Pons (tissue), 1 donor: ENCODE measurements at places on chromosomes 13 and 19.
A peak's percentile ranks its signal among the peaks of the same experiment; 100 is the strongest.

DNA sequence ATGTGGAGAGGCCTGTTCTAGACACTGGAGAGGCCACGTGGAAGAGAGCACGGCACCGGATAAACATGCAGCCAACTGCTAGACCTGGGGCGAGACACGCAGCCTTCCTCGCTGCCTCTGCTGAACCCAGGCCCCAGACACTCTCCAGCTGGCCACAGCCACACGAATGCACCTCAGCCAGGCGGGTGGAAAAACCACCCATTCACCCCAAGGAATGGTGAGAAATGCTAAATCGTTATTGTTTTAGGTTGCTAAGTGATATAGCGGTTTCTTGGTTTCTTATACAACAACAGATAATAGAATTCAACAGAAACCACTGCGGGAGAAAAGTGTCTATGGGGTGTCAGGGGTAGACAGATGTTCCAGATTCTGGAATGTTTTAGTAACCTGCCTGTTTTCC is 52.5 kb downstream of the STK24 start:
- DNase-seq, result no peak

DNA sequence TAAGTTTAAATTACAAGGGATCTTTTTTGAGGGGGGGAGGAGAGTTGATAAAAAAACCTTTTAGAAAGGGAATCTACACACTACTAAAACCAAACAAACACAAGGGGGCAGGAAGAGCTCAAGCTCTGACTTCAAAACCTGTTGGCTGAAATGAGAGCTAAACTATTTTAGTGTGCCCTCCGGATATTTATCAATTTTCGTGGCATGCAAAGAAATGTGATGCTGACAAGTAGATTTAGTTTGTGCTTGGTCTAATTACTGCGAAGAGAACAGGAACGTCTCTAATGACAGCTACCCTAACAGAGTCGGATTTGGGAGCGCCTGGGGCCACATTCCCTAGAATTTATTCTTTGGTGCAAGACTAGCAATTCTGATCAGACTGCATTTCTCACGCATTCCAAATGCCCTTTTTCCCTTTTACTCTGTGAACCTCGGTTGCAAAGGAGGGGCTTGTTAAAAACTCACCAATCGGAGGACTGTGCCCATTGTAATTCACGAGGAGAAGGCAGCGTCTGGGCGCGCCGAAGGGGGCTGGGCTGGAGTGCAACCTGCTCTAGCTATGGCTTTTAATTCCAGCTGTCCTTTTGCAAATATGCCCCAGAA is 802 bp upstream of the FREM2 start:
- peak; percentile 83 for DNase-seq

DNA sequence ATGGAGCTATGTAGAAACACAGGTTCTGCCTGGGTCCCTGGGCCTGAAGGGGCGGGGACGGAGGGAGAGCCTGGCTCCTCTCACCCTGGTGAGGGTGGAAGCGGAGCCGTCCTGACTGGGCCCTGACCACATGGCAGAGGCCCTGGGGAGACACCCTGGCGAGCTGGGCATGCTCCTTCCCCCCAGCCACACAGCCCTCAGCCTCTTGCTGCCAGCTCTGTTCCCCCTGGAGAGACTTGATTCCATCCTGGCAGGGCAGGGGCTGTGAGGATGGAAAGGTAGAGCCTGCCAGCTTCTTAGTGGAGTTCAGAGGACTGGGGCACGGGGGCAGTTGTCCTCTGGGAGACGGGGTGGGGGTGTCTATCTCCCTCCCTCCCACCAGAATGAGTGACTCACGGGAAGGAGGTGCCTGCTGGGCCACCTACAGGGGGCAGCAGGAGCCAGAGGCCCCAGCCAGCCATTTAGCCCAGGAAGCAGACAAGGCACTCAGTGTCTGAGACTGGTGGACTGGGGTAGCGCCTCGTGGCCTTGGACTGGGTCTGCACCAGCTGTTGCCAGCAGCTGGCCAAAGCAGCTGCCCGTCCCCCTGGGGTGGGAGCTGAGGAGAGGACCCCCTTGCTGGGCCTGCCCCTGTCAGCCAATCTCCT is 22.8 kb upstream of the RNF17 start:
- no peak for DNase-seq

DNA sequence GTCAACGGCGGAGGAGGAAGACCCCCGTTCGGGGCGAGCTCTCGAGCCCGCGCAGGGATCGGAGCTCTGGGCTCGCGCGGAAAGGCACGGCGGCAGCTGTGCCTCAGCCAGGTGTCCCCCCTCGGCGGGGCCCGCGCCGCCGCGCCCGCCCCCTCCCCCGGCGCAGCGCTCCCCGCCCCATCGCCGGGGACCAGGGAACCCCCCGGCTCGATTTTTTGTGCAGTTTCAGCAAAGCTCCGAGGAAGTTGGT is 110.0 kb downstream of the KCNRG start:
- no peak for DNase-seq

DNA sequence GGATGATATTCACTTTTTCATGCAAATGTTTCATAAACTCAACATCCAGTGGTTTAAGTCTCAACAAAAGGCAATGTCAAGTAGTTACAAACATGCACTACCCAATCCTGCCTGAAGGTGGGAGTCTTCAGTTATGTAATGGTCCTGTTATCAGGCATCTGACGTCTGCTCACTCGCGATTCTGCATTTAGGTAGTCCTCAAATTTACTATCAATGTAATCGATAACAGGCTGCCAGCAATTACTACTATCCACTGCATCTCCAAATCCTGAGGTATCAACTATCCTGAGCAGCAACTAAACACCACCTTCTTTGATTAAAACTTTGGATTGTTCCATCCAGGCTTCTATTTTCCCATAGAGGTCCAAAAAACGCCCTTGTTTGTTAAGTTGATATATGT is 51.2 kb downstream of the NLRP12 start:
- DNase-seq, result peak; percentile 74

DNA sequence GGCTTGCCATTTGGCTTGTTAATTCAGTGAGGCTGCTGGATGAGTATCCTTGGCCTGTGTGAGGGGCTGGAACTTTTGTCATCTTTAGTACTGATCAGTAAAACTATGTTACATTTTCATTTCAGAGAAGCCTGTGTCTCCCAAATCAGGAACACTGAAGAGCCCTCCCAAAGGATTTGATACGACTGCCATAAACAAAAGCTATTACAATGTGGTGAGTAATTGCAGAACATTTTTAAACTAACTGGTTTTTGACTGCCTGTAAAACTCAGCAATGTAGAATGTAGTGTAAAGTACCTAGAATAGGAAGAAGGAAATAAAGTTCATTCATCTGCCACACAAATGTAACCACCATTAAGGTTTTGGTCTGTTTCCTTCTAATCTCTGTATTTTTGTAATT is 87.4 kb upstream of the TEX29 start:
- no peak for DNase-seq

DNA sequence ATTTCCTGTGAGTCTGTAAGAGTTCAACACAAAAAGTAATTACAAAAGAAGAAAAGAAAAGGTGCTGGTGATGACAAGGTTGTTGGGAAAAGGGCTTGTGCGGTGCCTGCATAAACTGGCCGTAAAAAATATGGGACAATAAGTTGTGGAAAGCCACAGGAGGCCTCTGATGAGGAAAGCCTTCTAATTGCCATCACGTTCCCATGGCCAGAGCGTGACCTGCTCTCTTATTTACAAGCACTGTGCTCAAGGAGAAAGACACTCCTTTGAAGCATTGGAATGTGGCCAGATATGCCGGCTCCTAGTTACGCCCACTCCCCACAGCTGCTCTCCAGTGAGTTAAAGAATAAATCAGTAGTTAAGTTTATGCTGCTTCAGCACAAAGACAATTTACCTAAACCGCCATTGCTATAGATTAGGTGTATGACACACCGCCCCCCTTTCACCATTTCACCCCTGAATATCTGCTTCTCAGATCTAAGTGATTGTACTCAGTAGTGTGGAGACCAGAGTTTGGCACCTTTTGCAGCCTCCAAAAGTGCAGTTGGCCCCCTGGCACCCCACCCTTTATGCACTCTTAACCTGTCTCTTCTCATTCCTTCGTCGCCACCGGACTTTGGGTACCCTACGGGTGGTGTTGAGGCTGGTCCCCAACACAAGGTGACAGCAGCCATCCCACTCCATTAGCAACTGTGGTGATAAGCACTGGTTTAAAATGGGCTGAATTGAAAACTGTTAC is 8.1 kb upstream of the PGLYRP1 start:
- no peak for DNase-seq

- peak; percentile 29 for DNase-seq
Measured at GRCh38 chr19:45125975-45126493, 33.1 kb downstream of the PPP1R37 start.

DNA sequence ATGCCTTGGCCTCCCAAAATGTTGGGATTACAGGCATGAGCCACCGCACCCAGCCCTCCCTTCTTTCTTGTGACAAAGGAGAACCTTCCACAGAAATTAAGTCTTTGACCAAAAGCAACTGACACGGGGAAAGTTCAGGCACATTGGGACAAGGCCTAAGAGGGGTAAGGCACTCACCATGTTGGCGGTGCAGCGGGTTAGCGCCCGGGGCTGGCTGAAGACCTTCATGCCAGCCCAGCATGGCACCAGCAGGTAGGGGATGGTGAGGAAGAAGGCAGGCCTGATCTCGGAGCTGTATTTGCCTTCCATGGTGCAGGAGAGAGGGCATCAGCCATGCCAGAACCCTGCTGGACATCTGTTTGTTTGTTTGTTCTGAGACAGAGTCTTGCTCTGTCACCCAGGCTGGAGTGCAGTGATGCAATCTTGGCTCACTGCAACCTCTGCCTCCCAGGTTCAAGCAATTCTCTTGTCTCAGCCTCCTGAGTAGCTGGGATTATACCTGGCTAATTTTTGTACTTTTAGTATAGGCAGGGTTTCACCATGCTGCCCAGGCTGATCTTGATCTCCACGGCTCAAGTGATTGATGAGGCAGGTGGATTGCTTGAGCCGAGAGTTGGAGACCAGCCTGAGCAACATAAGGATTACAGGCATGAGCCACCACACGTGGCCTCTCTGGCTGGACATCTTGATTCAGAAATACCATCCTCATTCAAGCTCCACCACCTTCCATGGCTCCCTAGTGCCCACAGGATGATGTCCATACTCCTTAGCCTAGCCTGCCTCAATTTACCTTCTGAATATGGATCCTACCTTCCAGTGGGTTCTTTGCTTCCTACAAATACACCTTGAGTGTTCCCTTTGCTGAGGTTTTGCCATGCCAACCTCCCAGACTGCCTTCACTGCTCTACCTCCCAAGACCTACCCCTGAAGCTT is 4.4 kb downstream of the TM6SF2 start:
- DNase-seq, result no peak

- DNase-seq, result peak; percentile 30
Measured at GRCh38 chr13:64471916-64472315, 2758.2 kb downstream of the PCDH9 start.

GRCh38 chr13:105920370-105920769 is 615.1 kb downstream of the EFNB2 start:
- DNase-seq, result no peak

- no peak for DNase-seq
Measured at GRCh38 chr13:36006347-36006746, 124.8 kb downstream of the DCLK1 start.

GRCh38 chr13:86758116-86758515 is 913.1 kb upstream of the SLITRK5 start:
- no peak for DNase-seq

- DNase-seq, result no peak
Measured at GRCh38 chr13:86974995-86975328, 696.2 kb upstream of the SLITRK5 start.

DNA sequence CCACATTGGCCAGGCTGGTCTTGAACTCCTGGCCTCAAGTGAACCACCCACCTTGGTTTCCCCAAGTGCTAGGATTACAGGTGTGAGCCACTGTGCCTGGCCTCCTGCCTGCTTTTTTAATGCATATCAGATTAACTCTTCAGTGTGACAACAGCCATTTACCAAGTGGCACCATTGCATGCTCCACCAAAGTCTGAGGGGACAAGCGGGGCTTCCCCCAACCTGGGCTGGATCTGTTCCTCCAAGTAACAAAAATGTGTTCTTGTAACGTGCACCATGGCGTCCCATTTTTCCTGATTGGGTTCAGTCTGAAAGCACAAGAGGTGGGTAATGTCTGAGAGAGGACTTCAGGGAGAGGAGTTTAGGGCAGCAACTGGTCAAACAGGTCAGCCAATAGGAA is 77.8 kb downstream of the TEX29 start:
- DNase-seq, result no peak

DNA sequence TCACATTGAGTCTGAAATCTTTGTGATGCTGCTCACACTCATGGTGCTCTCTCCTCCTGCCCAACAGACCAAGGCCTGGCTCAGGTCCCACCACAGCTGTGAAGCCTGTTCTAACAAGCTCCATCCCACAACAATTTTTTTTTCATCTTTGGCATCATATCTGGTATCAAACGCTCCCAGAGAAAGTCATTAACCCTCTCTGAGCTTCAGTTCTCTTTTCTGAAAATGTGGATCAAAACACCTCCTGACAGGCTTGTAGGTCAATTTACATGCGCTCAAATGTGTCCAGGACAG is 224.4 kb downstream of the LACC1 start:
- DNase-seq, result peak; percentile 75

DNA sequence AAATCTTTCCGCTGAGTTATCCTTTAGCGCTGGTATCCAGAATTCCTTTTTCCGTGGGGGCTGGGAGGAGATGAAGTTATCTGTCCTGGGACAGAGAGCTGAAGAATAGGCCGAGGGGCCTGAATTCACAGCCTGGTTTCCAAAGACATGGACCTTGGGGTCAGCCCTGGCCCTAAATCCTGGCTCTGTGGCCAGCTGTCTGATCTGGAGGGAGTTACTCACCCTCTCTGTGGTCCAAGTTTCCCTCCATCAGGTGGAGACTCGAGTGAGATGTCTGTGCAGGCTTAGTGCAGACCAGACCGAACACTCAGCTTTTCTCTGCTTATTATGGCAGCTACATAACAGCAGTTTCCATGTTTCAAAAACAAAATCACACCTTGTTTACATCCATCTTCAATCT is 59.6 kb downstream of the CDADC1 start:
- DNase-seq, result no peak

- DNase-seq, result peak; percentile 46
Measured at GRCh38 chr19:8373867-8374813, 10.2 kb downstream of the ANGPTL4 start.

DNA sequence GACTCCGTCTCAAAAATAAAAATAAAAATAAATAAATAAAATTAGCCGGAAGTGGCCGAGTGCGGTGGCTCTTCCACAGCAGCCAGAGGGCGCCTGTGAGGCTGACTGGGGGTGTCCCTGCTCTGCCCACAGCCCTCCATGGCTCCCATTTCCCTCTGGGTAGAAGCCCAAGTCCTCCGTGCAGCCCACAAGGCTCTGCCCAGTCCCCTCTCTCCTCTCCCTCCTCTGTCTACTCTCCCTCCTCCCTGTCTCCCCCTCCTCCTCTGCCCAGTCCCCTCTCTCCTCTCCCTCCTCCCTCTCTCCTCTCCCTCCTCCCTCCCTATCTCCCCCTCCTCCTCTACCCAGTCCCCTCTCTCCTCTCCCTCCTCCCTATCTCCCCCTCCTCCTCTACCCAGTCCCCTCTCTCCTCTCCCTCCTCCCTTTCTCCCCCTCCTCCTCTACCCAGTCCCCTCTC is 20.4 kb downstream of the MISP start:
- DNase-seq, result no peak
